Activated B cell treated with CpG ODN at 0.5 μM for 24 hours (primary cell): ENCODE measurements at places on chromosomes 5 and 9.

- DNase-seq = no peak
Measured at GRCh38 chr9:35682051-35682450, 7.7 kb downstream of the TPM2 start.

- DNase-seq = no peak
Measured at GRCh38 chr5:95959888-95960666, 1.6 kb downstream of the ELL2 start.

GRCh38 chr9:104556830-104557634, 11.9 kb upstream of the OR13C8 start:
- DNase-seq = no peak

DNA sequence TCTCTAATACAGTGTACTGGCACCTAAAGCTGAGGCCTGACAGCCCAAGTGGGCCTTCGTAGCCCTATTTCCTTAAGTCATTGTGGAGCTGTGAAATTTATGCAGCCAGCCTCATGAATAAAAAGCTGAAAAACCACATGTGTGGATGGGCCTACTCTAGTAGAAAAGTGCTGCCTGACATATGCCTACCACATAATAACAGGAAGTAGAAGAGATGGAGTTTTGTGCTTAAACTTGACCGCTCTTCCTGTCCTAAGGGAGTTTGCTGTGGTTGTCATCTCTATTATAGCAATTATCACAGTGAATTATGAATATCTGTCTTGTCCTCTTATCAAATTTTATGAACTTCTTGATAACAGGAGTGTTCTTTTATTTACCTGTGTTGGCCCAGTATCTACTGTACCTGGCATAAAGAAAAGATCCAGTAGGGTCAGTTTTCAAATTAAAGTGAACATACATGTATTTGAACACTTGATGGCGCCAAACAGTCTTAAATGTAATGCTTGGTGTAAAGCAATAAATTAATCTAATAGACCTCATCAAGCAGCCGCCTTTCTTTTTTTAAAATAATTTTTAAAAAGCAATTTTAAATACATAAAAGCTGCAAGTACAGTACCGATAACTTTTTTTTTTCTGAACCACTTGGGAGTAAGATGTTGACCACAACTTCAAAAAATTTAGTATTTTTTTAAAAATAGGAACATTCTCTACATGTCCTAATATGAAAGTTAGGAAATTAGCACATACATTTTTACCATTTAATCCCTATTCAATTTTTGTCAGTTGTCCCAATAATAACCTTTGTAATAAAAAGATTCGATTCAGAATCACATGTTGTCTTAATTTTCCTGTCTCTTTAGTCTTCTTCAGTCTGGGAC, 51.0 kb downstream of the FKTN start:
- DNase-seq = no peak

- no peak for DNase-seq
Measured at GRCh38 chr5:95304711-95305110, 19.8 kb upstream of the MCTP1 start.

DNA sequence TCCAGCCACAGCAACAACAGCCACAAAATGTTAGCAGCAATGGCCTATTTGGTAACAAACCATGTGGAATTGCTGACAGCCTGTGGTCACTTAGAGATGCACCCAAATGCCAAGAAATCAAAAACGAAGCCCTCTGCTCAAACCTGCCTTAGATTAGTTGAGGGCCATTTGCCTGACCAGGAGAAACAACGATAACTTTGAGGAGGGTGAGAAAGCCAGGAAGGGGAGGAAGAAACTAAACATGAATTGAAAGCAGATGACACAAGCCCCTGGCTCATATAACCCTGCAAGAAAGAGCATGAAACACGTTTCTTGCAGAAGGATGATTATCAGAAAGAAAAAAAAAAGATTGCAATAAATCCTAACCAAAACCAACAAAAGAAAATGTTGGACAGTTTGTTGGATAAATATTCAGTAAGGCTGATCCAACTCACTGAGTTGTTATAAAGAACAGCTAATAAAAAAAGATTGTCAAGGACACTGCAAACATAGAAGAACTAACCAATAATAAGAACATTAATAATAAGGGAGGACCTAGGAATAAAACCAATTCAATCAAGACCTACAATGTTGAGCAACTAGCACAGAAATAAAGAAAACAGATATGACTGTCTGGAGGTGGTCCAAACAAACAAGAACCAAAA, 140.5 kb upstream of the SLC30A5 start:
- DNase-seq = no peak

GRCh38 chr5:124658867-124659557, 87.4 kb downstream of the ZNF608 start:
- no peak for DNase-seq

- no peak for DNase-seq
Measured at GRCh38 chr5:56100439-56101176, 105.8 kb upstream of the IL6ST start.

DNA sequence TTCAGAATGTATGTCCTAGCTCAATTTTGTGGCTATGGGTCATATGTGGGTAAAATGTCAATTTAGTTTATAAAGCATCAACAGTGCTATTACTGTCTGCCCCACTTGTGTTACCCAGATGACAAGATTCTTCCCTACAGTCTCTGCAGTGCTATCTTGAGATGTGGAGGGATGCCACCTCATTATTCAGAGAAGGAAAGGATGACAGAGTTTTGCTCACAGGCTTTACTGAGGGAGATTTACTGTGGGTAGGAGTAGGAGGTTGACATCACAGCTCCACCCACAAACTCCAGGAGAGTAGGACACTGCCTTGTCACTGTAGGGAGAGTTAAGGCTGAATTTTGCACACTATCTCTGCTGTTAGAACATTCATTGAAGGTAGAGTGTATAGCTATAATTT, 359.3 kb downstream of the HTR1A start:
- no peak for DNase-seq

DNA sequence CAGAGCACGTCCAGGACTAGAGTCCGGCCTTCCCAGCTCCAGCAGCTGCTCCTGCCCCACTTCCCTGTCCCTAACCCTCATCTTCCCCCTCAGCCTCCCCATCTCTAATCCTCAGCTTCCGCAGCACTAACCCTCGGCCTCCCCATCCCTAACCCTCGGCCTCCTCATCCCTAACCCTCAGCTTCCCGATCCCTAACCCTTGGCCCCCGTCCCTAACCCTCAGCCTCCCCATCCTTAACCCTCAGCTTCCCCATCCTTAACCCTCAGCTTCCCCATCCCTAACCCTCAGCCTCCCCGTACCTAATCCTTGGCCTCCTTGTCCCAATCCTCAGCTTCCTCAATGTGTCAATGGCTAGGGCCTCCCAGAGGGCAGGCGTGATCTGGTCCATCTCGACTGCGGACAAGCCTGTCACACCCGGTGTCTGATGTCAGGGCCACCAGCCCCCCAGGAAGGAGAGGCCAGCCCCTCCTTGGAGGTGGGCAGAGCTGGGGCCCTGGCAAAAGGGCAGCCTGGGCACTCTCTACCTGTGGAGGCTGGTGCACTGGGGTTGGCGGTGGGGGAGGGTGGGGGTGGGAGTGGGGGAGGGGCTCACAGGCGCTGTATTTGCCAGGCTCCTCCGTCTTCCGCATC, 1.4 kb downstream of the OBP2B start:
- no peak for DNase-seq

GRCh38 chr5:90097082-90097477, 312.5 kb downstream of the CETN3 start:
- DNase-seq = no peak

GRCh38 chr5:8289779-8290178, 420.8 kb downstream of the MTRR start:
- no peak for DNase-seq

GRCh38 chr5:82720213-82721086, 356.7 kb downstream of the TMEM167A start:
- no peak for DNase-seq

GRCh38 chr5:111511831-111512374, 432 bp downstream of the STARD4 start:
- no peak for DNase-seq

GRCh38 chr9:131116281-131117120, 8.9 kb upstream of the NUP214 start:
- DNase-seq = no peak

- no peak for DNase-seq
Measured at GRCh38 chr9:9078301-9078700, 1278.7 kb upstream of the DMAC1 start.

GRCh38 chr9:126623314-126623666, 9.6 kb downstream of the LMX1B start:
- no peak for DNase-seq

DNA sequence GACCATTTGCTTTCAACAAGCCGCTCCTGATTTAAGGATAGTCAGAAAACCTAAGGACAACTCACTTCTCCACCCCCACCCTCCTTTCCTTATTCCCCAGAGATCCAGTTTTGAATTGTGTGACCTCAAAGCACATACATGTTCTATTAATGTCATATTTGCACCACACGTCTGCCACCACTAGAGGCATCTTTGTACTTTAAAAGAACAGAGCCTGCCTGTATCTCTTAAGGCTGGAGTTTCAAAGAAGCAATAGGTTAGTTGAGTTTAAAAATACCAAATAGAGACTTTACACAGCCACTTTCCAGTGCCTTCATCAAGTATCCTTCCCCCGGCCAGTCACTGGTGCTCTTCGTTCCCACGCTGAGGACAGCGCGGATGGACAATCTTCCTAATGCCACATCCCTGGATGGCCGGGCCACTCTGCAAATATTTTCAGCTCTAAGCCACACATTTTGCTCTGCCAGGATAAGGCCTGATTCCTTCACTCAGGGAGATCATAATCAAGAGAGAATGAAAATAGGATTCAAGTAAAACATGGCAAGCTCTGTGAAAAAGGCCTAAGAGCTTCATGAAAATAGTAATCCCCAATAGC, 146.3 kb downstream of the SNCAIP start:
- no peak for DNase-seq

DNA sequence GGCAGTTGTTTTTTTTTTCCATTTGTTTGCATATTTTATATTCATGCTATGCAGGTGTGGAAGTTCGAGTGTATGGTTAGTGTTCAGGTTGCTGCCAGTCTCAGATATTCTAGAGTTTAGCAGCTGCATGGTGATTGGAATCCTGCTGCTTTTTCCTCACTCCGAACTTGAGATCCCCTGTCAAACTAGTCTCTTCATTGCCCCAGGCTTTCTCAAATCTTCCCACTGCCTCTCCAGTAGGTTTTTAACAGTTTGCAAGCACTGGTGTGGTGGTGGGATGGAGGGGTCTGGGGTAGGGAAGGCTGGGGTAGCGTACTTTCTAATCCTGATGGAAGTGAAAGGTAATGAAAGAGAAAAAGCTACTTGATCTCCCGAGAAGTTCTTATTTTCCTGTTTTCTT, 112.9 kb downstream of the CHSY3 start:
- no peak for DNase-seq

- no peak for DNase-seq
Measured at GRCh38 chr5:92715946-92716520, 865.0 kb downstream of the NR2F1-AS1 start.
